ENCODE measurements at places on chromosomes 12 and 14. TPM values are rescaled to one million over a fixed set of nuclear protein-coding genes. Genes with fewer than 3 reads are reported as not detected.

The ZNF641 gene
- total RNA-seq: 10.8 TPM

The MOK gene
- 12.9 TPM for total RNA-seq

The PPM1H gene
- 15.1 TPM for total RNA-seq

The BATF gene
- total RNA-seq: 24.2 TPM

The BIN2 gene
- 36.1 TPM for total RNA-seq

The NR1H4 gene
- total RNA-seq: not detected

The AICDA gene
- total RNA-seq: not detected

The GPHB5 gene
- total RNA-seq: not detected

The OAS2 gene
- total RNA-seq: 34.7 TPM

The DCAF5 gene
- total RNA-seq: 32.3 TPM

Measured in hematopoietic multipotent progenitor cell (in vitro differentiated cells).